ENCODE measurements at places on chromosomes 5 and 9.
A peak's percentile ranks its signal among the peaks of the same experiment; 100 is the strongest.

- DNase-seq = no peak
These were observed 23.2 kb downstream of the CDKN2A start for GRCh38 chr9:21970800-21971640.

DNA sequence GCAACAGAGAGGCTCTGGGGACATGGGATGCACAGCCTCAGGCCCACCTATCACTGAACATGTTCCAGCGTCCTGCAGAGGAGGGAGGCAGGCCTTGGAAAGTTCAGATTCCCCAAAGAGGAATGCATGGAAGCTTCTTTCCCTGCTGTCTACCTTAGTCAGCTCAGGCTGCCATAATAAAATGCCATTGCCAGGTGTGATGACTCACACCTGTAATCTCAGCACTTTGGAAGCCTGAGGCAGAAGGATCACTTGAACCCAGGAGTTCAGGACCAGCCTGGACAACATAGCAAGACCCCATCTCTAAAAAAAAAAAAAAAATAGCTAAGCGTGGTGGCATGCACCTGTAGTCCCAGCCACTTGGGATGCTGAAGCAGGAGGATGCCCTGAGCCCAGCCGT is 24.5 kb upstream of the TOR1B start:
- no peak for DNase-seq

GRCh38 chr5:134138416-134139376 is 24.2 kb downstream of the TCF7 start:
- DNase-seq = peak; percentile 56

DNA sequence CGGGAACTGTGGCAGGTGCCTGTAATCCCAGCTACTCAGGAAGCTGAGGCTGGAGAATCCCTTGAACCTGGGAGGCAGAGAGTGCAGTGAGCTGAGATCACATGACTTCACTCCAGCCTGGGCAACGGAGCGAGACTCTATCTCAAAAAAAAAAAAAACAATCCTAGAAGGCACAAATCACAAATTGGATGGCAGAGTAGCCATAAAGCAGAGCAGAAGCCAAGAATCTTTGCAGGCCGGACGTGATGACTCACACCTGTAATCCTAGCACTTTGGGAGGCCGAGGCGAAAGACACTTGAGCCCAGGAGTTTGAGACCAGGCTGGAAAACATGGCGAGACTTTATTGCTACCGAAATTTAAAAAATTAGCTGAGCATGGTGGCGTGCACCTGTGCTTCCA is 9.2 kb upstream of the FUBP3 start:
- peak; percentile 32 for DNase-seq

- DNase-seq = peak; percentile 86
These were observed 137.2 kb downstream of the C9orf50 start for GRCh38 chr9:129483415-129484351.

- no peak for DNase-seq
These were observed 57.7 kb upstream of the RNU6ATAC start for GRCh38 chr9:134222018-134222573.

DNA sequence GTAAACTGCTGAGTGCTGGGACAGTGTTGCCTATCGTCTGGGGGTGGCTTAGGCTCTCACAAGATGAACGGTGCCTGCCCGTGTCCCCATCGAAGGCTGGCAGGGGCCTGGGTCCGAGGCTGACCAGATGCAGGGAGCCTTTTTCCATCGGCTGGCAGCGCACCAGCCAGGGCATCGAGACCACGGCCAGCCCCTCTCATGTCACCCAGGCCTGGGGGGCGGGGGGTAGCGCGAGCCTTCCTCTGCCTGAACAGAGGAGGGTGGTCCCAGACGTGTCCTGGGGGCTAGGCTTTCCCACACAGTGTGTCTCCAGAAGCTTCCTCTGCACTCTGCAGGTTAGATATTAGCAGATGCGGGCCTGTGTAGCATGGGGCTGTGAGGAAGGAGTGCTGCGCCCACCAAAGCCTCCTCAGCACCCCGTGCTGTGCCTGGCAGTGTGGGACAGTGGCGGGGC is 17.3 kb downstream of the FGD3 start:
- no peak for DNase-seq

DNA sequence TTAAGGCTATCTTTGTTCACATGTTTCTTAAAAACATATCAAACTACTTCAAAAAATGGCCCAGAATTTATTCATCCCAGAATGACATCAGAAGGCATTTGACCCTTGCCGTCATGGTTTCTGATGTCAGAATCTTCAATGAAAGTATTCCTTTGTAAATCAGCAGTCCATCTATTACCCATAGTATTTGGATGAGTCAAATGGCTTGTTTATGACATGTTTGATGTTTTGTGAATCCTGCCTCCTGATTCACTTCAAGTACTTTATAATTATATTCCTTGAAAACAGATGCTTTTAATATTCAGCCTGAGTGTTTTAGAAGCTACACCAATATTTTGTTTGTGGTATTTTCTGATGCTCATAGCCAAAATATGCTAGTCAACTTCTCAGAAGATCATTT is 200.8 kb upstream of the MEF2C start:
- peak; percentile 65 for DNase-seq
